ENCODE measurements at places on chromosomes 6 and 20. TPM values are rescaled to one million over a fixed set of nuclear protein-coding genes. Genes with fewer than 3 reads are reported as not detected.

MTFR2 gene
- 0.76 TPM for total RNA-seq

PMEPA1 gene
- total RNA-seq, result 0.51 TPM

SASH1 gene
- total RNA-seq, result 49.3 TPM

ZSCAN23 gene
- under 0.01 TPM for total RNA-seq

XKR7 gene
- not detected for total RNA-seq

RTEL1 gene
- 6.1 TPM for total RNA-seq

ACAT2 gene
- 32.7 TPM for total RNA-seq

DLL1 gene
- 2.6 TPM for total RNA-seq

GUCA1A gene
- not detected for total RNA-seq

HLA-DQA1 gene
- total RNA-seq, result not detected

BPIFB4 gene
- total RNA-seq, result not detected

FNDC1 gene
- not detected for total RNA-seq

ZFP57 gene
- total RNA-seq, result 0.51 TPM

HCRTR2 gene
- total RNA-seq, result not detected

Measured in dermis microvascular lymphatic vessel endothelial cell (primary cell).